ENCODE measurements at places on chromosomes 7 and 10.

- DNase-seq = peak; percentile 25
Observed at GRCh38 chr10:61786728-61787127, 114.8 kb upstream of the ARID5B start.

DNA sequence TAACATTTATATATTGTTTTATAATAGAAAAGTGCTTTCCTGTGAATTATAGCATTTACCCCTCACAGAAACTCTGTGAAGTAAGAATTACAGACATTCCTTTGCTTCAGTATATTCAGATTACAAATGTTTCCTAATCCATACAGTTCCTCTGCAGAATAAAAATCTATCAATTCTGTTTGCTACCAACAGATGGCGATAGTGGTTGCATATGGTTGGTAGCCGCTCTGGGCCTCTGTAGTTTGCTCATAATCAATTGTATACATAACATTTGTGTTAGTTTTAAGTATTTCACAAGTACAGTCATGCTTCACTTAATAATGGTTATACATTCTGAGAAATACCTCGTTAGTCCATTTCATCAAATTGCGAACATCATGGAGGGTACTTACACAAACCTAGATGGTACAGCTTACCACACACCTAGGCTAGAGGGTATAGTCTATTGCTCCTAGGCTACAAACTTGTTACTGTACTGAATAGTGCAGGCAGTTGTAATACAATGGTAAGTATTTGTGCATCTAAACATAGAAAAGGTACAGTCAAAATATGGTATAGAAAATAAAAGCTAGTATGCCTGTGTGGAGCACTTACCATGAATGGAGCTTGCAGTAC, 94.4 kb upstream of the STEAP4 start:
- DNase-seq = no peak

DNA sequence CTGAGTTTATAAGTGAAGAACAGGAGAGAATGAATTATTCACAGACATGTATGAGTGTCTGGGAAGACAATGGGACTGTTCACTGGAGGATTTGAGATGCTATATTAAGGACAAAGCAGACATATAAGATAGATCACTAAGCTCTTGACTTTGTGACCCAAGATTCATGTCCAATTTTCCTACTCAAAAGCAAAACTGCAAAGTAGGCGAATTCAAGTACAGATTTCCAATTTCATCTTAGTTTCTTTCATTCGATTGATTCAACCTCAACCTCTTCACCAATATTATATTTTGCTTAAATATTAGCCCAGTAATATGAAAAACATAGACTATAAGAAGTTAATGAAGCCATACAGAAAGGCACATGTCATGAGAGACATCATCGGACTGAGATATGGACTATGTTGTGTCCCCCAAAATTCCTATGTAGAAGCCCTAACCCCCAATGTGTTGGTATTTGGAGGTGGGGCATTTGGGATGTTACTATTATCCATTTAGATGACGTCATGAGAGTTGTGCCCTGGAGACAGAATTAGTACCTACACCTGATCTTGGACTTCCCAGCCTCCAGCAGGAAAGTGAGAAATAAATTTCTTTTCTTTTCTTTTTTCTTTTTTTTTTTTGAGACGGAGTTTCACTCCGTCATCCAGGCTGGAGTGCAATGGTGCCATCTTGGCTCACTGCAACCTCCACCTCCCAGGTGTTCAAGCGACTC, 353.7 kb upstream of the AKR1E2 start:
- no peak for DNase-seq

DNA sequence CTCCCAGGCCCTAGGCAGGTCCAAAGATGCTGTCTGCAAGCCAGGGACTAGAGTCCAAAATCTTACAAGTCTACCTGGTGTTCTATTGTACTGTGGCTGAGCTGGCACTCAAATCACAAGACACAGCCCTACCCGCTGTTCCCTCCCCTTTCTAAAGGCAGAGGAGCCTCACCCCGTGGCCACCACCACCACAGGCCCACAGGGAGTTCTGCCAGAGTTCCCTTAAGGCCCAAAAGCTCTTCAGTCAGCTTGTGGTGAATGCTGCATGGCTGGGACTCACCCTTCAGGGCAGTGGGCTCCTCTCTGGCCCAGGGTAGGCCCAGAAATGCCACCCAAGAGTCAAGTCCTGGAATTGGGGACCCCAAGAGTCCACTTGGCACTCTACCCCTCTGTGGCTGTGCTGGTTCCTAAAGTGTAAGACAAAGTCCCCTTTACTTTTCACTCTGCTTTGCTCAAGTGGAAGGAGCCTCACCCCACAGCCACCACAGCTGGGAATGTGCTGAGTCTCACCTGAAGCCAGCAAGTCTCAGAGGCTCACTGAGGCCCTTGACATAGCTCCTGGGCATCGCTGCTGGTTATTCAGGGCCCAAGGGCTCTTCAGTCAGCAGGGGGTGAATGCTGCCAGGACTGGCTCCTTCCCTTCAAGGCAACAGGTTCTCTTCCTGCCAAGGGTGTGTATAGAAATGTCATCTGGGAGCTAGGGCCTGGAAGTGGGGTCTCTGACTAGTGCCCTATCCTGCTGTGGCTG, 48.8 kb upstream of the PSAP start:
- no peak for DNase-seq

GRCh38 chr10:99973190-99973589, 36.6 kb downstream of the DNMBP start:
- DNase-seq = no peak
